ENCODE measurements at places on chromosomes 4 and X.
A peak's percentile ranks its signal among the peaks of the same experiment; 100 is the strongest.

- no peak for DNase-seq
Observed at GRCh38 chr4:3174371-3175338, 74.3 kb upstream of the MSANTD1 start.

DNA sequence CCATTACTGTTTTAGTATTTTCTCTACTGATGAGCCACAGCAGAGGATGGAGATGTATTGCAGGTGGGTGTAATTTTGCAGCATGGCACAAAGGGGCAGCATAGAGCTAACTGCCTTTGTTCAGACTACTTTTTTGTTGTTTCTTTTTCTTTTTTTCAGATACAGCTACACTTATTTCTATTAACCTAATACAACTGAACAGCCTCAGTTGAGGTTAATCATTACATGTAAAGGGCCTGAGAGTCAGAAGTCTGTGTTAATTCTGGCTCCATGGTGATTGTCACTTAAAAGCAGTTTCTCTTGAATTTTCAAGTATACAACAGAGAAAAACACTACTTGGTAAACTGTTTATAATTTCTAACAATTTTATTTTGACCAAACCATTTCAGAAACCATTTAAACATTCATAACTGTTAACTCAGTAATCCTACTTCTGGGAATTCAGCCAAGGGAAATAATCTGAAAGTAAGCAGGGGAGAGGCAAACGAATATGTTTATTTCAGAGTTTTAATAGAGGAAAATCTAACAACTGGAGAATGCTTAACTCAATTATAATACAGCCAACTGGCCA lies 13.9 kb upstream of the PPEF2 start:
- DNase-seq: peak; percentile 68

GRCh38 chr4:161403781-161404180 lies 760.0 kb downstream of the FSTL5 start:
- no peak for DNase-seq

GRCh38 chrX:40607381-40607780 lies 15.8 kb upstream of the MPC1L start:
- DNase-seq: no peak

DNA sequence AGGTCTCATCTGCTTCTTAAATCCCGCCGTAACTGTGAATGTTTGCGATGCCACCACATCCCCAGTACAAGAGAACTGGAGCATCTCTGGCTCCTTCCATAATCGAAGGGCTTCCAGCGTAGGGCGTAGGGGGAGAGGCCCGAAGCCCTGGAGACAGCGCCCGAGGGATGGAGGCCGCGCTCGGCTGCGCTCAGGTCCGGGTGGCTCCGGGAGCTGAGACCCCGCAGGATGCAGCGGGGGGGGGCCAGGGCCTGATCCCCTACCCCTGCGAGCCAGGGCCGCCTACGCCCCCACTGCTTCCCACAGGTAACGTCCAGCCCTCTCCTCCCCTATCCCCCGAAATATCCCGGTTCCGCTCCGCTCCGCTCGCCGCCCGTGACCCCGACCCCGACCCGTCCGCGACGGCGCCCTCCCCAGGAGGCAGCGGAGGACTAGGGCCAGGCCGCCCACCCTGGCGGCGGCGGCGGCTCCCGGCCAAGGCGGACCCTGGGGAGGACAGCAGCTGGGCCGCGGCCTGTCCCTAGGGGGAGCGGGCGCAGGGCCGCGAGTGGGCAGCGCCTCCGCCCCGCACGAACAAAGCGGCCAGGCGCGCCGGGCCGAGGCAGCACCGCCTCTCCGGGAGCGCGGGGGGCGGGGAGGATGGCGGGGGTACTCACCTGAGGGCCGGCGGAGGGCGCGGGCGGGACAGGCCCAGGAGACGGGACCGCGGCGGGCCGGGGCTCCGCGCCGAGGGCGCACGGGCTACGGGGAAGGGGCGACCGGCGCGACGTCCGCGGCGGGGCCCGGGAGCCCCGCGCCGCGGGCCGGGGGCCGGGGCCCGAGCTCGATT lies 723 bp downstream of the WDFY3 start:
- peak; percentile 60 for DNase-seq

- no peak for DNase-seq
Observed at GRCh38 chr4:119679251-119679650, 50.6 kb upstream of the PDE5A start.

GRCh38 chr4:85152480-85152879 lies 186.0 kb upstream of the WDFY3 start:
- DNase-seq: no peak

DNA sequence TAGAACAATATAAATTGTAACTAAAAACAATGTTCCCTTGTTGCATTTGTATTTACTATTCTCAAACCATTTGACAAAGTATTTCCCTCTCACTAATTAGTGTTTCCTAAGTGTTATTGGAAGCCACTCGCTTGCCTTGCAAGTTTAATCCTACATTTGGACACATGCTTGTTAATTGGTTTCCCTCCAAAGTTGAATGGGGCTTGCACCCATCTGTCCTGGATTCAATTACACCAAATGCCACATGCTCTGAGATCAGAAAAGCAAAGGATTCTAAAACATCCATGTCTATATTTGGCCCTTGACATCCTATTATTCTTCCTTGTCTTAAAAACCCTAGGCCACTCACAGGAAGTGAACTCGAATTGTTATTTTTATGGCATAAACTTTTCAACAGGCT lies 146.6 kb downstream of the AMELX start:
- DNase-seq: no peak

- no peak for DNase-seq
Observed at GRCh38 chr4:122797405-122798094, 29.1 kb upstream of the FGF2 start.

GRCh38 chrX:22276781-22277180 lies 4.1 kb downstream of the CBLL2 start:
- no peak for DNase-seq
